ENCODE measurements at places on chromosomes 3 and 15.

- DNase-seq: no peak
Observed at GRCh38 chr3:174639406-174639805, 219.7 kb upstream of the NAALADL2 start.

DNA sequence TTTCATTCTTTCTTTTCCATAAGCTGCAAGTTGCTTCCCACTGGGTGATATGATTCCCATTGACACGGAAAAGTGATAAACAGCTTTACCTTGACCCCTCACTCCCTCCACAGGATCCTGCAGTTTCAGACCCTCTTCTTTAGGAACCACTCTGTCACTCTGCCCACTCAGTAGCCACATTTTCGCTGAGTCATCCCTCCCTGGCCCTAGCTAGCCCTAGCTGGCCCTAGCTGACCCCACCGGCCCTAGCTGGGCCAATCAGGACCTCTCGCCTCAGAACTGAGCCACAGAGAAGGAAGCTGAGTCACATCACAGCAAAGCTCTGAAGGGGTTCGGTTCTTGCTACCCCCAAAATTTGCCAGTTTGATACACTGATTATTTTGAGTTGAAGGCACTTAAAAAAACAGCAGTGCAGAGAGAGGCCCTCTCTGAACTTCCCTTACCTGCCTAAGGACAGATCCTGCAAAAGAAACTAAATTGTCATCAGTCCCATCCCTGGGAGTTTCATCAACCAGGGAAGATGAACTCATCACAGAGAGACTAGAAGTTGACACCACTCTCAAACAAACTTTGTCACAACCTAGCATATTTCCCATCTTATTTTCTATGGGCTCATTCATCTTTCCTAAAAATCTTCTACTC lies 233.5 kb upstream of the PROK2 start:
- DNase-seq: no peak

DNA sequence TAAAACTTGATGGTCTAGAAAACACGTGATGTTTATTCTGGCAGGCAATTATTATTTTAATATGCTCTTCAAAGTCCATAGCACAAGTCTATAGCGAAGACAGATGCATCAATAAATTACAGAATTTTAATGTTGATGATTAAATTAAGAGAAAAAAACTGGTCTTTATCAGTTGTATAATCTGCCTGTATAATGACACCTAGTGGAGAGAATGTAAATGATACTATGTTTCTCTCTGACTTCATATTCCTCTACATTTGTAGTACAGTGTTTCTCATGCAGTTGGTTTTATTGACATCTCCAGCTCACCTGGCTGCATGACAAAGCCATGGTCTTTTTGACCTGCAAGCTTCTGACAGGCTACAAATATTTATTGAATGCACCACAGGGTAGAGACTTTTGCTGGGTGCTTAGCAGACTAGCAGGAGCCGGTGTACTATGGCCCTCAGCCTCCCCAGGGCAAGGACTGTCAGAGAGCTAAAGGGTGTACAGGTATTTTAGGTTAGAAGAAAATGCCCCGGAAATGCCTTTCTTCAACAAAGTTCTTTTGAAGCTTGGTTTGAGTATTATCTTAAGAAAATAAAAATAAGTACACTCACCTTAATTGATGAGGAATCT lies 289.9 kb downstream of the GAP43 start:
- DNase-seq: no peak

- DNase-seq: no peak
Observed at GRCh38 chr15:74345051-74345450, 22.4 kb downstream of the CYP11A1 start.

DNA sequence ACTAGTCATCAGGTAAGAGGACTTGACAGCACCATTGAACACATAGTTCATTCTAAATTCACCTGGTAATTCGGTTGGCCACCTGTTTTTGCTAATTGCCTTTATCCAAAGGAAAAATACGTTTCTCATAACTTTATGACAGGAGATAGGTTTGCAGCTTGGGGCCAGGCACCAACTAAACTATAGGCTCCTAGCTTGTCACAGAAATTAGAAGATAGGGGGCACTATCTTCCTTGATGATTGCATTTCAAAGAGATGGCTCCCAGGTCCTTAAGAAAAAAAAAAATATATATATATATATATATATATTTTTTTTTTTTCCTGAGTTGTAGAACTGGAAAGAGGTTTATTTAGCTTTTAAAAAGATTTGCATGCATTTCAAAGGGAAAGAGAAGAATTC lies 563.6 kb downstream of the NAALADL2 start:
- no peak for DNase-seq

DNA sequence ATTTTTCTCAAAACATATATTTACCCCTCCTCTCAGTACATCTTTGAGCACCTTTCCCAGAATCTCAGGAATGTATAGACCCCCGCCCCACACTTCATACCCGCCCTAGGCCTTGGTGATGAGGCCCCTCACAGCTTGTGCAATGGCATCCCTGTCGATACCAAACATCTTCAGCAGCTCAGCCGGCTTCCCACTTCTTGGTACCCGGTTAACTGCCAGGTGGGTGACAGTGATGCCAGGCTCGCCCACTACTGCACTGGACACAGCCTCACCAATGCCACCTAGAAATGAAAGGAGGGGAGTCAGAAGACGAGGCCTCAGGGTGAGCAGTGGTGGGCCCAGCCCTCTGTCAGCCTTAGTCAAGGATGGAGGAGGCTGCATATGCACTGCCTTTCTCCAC lies 30.2 kb downstream of the TKT start:
- DNase-seq: no peak

DNA sequence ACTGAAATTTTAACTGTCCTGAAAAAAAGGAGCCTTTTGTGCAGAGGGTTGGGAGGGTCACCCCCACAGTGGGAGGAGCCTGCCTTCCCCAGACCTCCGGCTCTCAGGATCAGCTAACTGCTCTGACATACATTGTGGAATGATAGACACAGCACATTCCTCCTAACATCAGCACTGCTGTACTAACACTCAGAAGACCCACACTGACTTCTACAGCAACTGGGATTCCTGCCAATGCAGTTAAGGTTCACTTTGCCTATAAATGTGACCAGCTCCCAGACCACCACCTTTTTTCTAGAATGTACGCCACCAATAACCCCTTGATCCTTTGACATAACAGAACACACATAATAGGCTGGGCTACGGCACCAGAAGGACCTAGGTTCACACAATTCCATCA lies 3.2 kb downstream of the CPEB1 start:
- no peak for DNase-seq

DNA sequence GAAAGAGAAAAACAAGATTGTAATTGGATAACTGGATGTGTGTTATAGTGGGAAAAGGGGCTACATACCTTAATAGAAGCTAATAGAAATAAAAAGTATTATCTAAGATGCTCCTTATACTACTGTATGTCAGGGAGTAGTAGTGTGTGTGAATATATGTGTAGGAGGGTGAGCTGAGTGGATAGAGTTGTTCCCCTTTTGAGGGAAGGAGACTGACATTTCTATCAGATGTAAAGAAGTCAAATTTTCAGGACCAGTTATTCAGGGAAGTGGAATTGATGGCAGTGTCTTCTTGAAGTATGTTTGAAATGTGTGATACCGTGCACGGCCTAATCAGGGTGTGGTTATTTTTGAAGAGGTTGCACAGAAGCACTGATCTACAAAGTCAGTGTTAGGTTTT lies 49.1 kb downstream of the PCOLCE2 start:
- DNase-seq: no peak

GRCh38 chr3:170075441-170076091 lies 37.8 kb downstream of the GPR160 start:
- no peak for DNase-seq

GRCh38 chr15:81309647-81310450 lies 14.1 kb downstream of the STARD5 start:
- DNase-seq: no peak

DNA sequence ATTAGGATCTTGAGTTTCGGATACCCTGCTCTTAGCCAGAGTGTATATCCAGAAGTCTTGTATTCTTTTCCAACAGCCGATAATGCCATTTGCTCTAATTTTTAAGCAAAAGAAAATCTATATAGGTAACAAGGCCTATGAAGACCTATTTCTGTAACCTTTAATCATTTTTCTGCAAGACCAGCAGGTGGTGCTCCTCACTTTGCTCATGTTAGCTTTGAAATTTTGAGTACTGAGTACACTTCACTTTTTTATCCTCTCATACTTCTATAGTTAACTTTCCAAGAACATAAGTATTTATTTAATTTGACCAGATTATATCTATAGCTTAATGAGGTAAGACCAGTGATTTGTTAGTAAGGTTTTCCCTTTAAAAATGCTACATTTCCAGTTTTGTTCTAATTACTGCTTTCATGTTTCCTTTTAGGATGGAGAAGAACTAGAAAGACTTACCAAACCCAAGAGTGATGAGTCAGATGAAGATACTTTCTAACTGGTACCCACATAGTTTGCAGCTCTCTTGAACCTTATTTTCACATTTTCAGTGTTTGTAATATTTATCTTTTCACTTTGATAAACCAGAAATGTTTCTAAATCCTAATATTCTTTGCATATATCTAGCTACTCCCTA lies 20.5 kb downstream of the SLC35A5 start:
- peak; percentile 60 for DNase-seq

GRCh38 chr3:50352781-50353180 lies 2.1 kb downstream of the CYB561D2 start:
- no peak for DNase-seq

- DNase-seq: no peak
Observed at GRCh38 chr3:171840811-171841619, 2.1 kb upstream of the TMEM212 start.

GRCh38 chr3:28915741-28916500 lies 364.9 kb upstream of the RBMS3 start:
- DNase-seq: peak; percentile 1

DNA sequence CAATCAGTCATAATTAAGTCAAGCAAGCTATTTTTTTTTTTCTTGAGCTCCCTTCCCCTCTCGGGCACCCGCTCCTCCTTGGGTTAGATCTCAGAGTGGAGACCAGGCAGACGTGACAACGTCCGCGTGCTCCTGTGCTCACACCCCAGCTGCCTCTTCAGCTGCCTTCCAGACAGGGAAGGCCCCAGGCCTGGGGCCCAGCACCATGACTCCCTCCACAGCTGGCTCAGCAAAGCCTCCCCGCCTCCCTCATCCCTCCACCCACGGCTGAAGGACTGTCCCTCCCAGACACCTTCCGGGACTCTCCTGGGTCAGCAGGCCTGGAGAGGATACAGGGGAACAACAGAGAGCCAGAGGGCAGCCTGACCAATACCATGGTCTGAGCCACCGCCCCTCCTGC lies 87.9 kb upstream of the LINGO1 start:
- DNase-seq: no peak

DNA sequence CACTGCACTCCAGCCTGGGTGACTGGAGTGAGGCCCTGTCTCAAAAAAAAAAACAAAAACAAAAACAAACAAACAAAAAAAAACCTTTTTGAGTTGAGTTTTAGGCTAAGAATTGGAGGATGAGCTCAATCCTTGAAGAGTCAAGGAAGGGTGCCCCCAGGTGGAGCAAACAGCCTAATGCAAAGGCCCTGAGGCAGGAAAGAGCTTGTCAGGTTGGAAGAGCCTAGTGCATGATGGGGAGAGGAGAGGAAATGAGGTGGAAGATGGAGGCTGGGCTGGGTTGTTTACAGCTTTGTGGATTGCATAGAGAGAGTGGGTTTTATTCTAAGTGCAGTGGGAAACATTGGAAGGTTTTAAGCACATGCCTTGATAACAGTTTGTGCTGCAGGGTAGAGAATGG lies 2.1 kb upstream of the SNX22 start:
- DNase-seq: peak; percentile 12

- DNase-seq: no peak
Observed at GRCh38 chr3:29373131-29373680, 92.3 kb downstream of the RBMS3 start.

- DNase-seq: no peak
Observed at GRCh38 chr15:69593488-69593887, 140.9 kb downstream of the RPLP1 start.

DNA sequence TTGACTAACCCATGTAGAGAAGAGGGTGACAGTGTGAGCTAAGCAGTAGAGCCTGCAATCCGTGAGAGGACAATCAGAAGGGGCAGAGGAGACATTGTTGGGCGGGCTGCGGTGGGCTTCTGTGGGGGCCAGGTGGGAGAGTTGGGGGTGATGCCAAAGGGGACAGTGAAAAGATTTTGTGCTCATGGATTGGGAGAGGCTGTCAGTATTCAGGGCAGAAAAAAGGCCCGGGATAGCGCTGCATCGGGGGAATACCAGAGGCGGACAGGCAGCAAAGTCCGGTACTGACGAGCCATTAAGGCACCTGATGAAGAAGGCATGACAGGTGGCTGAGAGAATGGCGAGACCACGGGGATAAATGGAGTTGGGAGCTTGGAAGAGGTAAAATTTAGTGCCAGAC lies 1.3 kb upstream of the PXYLP1 start:
- DNase-seq: no peak

GRCh38 chr3:72375237-72376076 lies 472.8 kb downstream of the SHQ1 start:
- DNase-seq: no peak

DNA sequence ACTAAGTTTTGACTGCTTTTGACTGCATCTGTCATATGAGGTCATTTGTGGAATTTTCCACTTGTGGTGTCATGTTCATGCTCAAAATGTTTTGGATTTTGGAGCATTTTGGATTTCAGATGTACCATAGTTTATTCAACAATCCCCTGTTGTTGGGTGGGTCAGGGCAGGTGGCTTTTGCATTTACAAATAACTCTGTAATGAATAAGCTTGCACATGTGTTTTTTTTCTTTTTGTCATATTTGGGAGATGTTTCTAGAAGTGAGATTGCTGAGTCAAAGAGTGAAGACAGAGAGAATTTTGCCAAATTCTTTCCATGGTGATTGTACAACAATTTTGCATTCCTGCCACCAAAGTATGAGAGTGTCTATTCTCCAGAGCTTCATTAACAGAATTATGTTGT lies 62.4 kb upstream of the ADPGK start:
- no peak for DNase-seq

DNA sequence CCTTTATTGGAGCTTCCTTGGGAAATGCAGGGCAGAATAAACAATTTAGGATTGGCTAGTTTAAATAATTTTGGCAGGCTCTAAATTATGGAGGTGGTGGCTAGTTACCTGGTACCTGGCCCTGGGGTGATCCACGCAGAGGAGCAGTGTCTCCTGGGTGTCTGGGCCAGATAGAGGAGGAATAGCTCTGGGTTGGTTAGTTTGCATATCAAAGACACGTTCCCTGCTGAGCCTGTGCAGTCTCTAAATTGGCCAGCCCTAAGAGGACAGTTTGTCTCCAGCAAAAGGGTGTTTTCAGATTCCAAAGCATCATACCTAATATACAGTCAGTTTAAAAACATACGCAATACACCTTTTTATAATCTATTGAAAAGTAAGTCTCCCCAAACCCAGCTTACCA lies 333.3 kb upstream of the TPM1 start:
- DNase-seq: no peak

DNA sequence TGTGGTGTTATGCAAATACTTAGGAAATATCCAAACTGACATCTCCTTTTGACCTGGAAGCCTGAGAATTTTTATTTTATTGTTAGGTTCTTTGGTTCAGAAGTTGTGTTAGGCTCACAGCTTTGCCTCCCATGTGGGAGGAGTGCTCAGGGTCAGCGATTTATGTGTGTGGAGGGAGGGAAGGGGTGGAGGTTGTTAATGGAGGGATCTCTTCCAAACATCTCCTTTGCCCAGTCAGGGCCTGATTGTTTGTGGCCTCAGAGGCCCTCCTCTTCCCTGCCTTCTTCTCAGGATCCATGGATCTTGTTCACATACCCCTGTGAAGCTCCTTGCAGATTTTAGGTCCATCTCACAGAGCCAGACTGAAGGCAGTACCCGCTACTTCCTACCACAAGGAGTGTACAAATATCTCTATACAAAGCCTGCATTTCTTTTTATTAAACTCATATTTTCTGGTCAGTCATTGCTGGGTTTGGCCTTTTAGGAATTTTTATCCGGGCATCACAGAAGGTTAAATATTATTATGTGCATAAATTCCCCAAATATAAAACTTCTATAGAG lies 40.3 kb downstream of the BBX start:
- DNase-seq: no peak
